RKO (cell line): ENCODE measurements at places on chromosomes 1 and 21.
A peak's percentile ranks its signal among the peaks of the same experiment; 100 is the strongest.

GRCh38 chr1:115322631-115323030, 15.4 kb downstream of the NGF start:
- no peak for DNase-seq

GRCh38 chr1:45356186-45356585, 15.9 kb upstream of the MUTYH start:
- DNase-seq, result no peak

- DNase-seq, result no peak
Observed at GRCh38 chr1:47415728-47416318, at the start of gene FOXE3. FOXE3 (plus strand) TSS chr1:47416285; CDS start chr1:47416316, 31 bp downstream.

DNA sequence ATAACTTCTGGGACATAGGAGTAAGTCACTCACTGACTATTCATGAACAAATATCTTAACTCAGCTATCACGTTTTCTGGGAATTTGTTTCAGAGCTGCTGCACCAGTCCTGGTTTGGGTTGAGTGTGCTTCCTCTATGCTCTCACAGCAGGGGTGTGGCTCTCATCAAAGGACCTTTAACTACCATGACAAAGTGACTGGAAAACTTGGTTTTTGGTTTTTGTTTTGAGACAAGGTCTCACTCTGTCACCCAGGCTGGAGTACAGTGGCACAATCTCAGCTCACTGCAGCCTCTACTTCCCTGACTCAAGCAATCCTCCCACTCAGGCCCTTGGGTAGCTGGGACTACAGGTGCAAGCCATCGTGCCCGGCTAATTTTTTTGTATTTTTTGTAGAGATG, 4.1 kb downstream of the ILDR2 start:
- DNase-seq, result no peak

DNA sequence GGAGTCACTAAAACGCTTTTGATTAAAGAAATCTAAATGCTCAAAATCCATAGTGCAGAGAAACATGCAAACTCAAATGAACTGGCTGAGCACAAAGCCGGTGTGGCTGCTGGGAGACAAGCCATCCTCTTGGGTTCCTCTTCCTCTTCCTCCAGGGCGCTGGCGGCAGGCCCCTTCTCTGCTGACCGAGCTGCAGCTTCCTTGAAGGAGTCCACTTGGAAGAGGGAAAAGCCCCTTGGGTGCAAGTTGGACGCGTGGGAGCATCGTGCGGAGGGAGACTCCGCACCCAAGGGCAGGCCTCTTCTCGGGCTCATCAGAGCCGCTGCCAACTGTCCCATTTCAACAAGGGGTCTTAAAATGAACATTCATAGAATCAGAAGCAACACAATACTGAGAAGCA, 7.9 kb downstream of the CCNL2 start:
- no peak for DNase-seq

GRCh38 chr1:81834268-81834667, 33.5 kb downstream of the ADGRL2 start:
- DNase-seq, result no peak

DNA sequence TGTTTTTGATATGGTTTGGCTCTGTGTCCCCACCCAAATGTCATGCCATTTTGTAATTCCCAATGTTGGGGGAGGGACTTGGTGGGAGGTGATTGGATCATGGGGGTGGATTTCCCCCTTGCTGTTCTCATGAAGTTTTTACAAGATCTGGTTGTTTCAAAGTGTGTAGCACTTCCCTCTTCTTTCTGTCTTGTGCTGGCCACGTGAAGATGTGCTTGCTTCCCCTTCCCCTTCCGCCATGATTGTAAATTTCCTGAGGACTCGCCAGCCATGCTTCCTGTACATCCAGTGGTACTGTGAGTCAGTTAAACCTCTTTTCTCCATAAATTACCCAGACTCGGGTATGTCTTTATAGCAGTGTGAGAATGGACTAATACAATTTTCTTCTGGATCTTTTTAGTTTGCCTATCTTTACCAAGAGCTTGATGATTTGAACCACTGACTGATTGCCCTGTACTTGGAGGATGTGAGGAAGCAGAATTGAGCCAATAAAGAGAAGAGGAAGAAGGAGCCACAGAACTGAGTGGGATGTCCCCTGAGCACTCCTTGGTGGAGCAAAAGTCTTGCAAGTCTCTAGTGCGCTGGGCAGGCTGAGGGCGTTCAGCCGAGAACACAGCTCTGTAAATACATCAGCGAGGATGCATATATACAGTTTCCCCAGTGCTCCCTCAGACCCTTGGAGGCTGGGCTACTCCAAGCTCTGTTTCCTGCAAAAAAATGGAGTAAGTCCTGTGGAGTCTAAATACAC, 102.6 kb downstream of the CYYR1 start:
- DNase-seq, result no peak

DNA sequence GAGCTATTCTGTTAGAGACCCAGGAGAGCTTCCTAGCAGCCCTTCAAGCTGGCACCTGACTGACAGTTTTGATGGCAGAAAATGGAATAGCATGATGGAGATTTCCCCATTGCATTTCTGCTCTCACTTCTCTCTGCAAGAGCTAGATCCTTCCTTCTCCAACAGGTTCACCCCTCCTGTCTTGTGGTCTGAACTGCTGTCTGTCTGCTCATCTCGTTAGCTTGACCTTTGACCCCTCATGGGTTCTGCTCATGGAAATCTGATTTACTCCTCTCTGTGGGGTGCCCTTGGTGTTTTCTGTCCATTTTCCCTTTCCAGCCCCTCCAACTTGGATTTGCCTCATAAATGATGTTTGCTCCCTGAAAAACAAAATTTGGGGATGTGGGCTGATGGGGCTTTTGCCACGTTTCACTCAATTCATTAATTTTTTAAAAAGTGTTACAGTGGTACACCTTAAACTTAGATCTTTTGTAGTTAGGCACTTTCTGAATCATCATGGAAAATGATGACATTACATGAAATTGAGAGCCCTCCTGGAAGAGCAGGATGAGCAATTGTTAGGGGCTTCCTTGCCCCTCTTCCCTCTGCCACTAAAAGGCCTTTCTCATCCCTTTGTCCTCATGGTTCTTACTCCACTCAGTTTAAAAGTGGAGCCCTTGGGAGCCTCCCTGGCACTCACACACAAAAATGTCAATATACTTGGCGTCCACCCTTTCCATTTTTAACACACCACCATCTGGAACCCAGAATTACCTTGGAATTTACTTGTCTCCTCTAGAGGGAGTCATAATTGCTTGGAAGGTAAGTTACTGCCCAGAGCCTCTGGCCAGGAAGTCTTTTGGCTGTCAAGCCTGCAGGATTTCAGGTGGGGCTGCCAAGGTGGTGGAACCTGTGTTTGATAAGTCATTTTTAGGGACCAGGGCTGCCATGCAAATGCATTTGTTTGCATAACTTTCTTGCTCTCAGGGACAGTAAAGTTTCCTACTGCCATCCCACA, 31.9 kb upstream of the IL19 start:
- DNase-seq, result peak; percentile 41

DNA sequence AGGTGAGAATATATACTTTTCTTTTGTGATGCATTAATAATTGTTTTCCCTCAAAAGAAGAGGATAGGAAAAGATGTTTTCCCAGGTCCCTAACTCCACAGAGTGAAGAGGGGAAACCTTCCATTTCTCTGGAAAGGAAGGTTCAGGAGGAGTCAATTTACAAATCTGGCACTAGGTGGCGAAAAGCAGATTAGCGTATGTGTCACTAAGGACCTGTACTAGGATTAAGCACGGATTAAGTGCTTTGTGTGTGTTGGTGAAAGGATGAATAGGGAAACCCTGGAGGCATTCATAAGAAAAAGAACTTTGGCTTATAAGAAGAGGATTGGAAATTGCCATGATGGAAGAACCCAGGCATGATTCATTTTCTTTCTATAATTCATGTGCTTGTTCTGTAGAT, 410.1 kb upstream of the PLXNA2 start:
- peak; percentile 52 for DNase-seq

DNA sequence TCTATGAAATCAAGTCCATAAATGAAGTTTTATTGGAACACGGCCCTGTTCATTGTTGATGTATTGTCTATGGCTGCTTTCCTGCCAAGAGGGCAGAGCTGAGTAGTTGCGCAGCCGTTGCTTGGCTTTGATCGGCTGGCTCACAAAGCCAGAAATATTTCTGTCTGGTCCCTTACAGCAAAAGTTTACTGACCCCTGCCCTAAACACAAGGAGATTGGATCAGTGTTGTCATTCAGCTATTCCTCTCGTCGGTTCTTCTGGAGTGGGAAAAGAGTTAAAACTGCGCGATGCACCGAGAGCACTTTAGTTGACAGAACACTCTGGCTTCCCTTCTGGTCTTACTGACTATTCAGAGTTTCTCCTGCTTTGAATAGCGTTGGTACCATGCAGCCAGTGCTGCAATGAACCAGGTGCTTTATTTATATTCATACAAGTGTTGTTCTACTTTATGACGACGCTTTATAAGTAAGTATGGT, 868 bp downstream of the ZBTB40 start:
- peak; percentile 53 for DNase-seq

DNA sequence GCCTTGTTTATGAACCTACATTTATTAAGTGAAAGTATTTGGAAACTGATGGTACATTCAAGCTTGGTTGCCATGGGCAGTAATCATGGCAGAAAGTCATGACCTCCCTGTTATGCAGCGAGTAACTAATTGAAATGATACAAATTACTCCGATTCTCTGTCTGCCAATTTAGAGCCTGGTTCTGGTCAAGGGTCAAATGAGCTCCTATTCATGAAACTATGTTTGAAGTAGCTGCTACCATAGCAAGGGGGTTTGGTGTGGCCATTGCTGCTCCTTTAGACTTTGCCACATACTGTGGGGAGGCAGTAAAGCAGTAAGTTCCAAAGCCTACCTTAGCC, 187.2 kb upstream of the FOXD3 start:
- no peak for DNase-seq

DNA sequence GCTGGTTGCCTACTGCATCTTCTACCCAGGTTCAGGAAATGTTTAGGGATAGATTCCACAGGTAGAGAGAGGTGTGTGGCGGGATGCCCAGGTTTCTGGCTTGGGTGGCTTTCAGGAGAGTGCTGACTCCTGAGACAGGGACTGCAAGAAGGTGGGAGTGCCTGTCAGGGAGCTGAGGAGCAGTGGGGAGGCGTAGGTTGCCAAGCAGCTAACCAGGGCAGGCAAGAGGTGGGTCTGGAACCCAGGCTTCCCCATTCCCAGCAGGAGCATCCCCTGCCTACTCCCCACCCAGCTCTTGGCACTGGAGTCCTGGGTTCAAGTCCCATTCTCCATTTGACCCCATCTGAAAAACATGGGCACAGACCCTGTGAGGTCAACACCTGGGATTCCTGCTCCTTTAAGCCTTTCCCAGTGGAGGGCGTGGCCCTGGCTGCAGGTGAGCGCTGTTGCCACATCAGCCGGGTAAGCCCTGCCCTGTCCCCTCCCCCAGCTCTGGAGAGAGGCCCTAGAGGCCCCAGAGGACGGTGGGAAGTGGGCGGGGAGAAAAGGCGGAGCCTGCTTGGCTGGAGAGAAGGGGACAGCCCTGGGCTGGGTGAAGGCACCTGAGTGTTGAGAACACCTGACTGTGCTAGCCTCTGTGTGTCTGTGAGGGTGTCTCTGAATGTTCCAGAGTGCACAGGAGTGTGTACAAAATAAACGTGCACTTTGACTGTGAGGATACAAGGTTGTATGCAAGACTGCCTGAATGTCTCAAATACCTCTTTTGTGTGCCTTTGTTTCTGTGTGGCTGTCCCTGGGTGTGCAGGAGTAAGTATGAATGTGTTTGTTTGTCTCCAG, 14.0 kb upstream of the SYNC start:
- no peak for DNase-seq

DNA sequence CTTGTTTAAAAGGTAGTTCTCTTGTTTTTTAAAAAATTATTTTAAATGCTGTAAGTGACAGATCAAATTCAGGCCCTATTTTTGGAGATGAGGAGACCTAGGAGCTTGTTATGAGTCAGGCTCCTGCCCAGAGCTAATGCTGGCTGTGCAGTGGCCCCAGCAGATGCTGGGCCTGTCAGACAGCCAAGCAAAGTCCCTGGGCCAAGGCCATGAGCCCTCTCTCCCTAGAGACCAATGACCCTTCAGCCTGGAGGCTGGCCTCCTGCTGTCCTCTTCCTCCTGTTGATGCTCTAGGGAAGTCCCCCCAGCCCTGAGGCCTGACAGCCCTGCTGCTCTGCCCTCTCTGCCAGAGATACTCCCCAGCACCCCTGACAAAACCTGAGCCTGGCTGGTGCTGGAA, 128.1 kb upstream of the CTTNBP2NL start:
- DNase-seq, result no peak

GRCh38 chr1:94012708-94013366, 103.6 kb upstream of the GCLM start:
- DNase-seq, result no peak

- DNase-seq, result no peak
Observed at GRCh38 chr1:6358144-6358624, 35.4 kb downstream of the ACOT7 start.

- DNase-seq, result no peak
Observed at GRCh38 chr1:17404034-17404684, 32.2 kb downstream of the PADI6 start.

- no peak for DNase-seq
Observed at GRCh38 chr1:15963968-15964648, 11.8 kb downstream of the ZBTB17 start.

- DNase-seq, result no peak
Observed at GRCh38 chr1:12255913-12256312, 26.1 kb downstream of the VPS13D start.

- DNase-seq, result no peak
Observed at GRCh38 chr21:15408089-15408488, 321.7 kb upstream of the USP25 start.

DNA sequence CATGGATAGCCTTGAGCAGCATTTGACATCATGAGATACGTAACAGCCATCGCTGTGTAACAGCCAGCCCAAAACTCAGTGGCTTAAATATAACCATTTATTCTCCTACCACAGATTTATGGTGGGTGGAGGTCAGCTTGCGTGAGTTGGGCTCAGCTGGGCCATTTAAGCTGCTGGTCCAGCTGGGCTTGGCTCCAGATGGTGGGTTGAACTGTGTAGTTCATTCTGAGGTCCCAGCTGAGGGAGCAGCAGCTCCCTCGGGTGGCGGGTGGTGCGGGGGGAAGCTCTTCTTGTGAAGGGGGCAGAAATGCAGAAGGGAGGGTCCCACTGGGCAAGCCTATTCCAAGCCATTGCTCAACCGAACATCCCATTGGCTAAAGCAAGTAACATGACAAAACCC, 75.9 kb downstream of the IGSF21 start:
- DNase-seq, result no peak

GRCh38 chr1:100448366-100448765, 89.6 kb upstream of the GPR88 start:
- no peak for DNase-seq

GRCh38 chr1:68173283-68173935, 58.9 kb downstream of the WLS start:
- DNase-seq, result no peak

GRCh38 chr1:87986130-87986866, 657.6 kb downstream of the LMO4 start:
- DNase-seq, result no peak

DNA sequence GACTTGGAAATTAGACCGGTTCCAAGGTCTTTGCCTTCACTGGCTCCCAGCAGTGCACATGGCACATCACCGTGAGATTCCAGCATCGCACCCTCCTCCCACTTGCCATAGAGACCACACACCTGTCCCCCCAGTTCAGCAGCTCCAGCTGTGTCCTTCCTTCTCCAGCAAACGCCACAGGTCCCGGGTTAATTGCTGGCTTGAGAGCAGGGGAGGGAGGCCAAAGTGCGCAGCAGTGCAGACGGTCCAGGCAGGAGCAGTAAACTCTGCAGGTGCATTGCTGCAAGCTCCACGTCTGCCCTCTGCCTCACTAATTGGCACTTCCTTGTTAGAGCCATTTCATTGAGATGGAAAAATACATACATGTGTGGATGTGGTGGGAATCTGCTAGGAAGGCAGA, 65.3 kb downstream of the KLHDC7A start:
- DNase-seq, result no peak
